NB4 (cell line): ENCODE measurements at places on chromosomes 1 and 21.

DNA sequence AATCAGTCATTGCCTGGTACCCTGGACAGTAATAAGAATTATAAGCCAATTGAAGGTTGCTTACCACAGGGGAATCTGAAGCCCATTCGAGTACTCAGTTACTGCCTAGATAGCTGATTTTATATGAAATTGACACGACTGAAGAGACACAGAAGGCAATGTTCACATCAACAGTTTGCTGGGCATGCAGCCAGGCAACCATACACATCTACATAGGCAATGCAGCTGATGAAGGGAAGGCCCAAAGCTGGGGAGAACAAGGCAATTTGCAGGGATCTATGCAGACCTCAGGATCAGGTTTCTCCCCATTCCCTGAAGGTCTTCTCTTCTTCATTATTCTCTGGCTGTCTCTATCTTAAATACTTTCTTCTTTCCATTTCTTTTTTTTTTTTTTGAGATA lies 448.7 kb downstream of the PTBP2 start:
- DNase-seq, result no peak

- no peak for DNase-seq
Observed at GRCh38 chr1:96581772-96582171, 139.8 kb upstream of the PTBP2 start.

DNA sequence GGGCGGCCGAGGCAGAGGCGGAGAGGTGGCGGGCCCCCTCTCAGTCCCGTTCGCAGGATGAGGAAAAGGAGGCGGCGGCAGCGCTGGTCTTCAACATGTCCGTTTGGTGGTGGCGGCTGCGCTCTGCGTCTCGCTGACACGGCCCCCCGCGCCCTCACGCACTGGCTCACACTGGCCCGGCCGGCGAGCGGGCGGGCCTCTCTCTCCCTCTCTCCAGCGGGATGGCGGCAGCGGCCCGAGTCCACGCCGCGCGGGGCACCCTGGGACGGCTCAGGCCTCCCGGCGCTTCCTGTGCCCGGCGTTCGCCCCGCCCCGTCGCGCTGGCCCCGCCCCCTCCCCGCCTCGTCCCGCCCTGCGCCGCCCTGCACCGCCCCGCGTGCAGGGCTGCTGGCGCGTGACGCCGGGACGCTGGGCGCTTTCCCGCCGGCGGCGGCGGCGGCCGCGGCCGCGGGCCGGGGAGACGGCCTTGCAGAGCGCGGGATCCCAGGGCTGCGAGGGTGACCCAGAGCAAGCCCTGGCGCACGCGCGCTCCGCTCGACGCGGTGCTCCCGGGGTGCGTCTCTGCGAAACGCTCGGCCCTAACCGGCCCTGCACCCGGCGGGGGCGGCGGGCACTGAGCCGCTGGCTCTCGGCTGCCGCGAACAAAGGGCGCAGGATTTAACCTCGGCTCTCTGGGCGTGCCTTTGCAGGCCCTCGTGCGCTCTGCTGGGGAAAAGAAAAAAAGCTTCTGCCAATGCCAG lies at the start of gene SCAF4:
TSS of gene SCAF4 (minus strand) at position 262 of the 740 bp plus-strand sequence. CDS start 426 bp downstream, outside the sequence.
- peak; percentile 92 for DNase-seq

GRCh38 chr1:213976665-213977485 lies 10.9 kb upstream of the PROX1 start:
- DNase-seq, result no peak

GRCh38 chr1:40985875-40986274 lies 6.4 kb downstream of the CTPS1 start:
- no peak for DNase-seq

DNA sequence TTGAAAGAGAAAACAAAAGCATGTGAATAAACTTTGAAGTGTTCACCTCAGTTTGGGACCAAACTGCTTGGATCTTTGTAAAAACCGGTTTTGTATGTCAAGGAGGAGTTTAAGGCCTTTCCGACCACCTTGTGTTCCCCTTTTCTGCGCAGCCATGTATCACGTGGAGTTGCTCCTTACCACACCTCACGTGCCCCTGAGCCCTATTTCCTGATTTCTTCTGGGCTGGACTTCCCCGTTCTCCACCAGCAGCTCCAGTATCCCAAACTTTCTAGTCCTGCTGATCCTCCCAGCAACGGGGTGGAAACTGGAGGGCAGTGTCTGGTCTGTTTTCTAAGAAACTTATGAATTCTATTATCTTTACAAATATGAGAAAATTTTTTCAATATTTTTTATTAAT lies 1.6 kb upstream of the SH3D21 start:
- no peak for DNase-seq

DNA sequence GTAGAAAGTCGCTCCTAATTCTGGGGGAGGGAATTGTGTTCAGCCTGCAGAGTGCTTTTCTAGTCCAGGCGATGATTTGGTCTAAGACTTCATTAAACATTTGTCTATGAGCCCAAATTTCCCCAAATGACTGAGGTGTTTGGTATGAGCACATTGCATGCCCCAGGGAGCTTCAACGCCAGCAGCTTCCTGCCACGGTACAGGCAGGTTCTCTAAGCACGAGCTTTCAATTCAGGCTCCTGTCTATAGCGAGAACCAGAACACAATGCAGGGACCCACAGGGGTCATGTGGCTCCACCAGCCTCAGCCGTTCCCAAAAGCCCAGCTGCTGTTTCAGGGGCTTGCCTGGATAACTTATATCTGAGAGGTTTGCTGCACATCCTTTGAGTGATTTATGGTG lies 34.1 kb upstream of the H6PD start:
- DNase-seq, result no peak

GRCh38 chr1:198942466-198942865 lies 303.6 kb downstream of the PTPRC start:
- DNase-seq, result no peak

- DNase-seq, result no peak
Observed at GRCh38 chr1:46723901-46724300, 5.0 kb upstream of the EFCAB14 start.

DNA sequence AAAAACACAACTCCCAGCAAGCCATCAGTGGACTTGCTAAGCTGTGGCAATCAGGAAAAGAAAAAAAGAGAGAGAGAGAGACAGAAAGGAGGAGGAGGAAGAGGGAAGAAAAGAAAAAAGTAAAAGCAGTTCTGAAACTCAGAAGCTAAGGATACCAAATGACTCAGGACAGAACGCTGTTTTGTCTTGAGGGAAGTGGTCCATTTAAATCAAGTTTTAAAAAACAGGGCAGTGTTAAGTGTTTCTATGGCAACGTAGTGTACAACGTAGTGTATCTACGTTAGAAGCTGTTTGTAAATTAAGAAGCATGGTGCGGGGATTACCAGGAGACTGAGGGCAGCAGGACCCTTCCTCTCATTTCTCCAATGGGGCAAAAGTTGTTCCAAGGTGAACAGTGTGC lies 5.8 kb downstream of the ADORA3 start:
- DNase-seq, result no peak

- DNase-seq, result no peak
Observed at GRCh38 chr1:24393892-24394291, 19.7 kb downstream of the STPG1 start.

- DNase-seq, result no peak
Observed at GRCh38 chr1:191984856-191985255, 173.4 kb upstream of the RGS18 start.

GRCh38 chr1:156417401-156418020 lies 48.5 kb downstream of the RHBG start:
- no peak for DNase-seq

DNA sequence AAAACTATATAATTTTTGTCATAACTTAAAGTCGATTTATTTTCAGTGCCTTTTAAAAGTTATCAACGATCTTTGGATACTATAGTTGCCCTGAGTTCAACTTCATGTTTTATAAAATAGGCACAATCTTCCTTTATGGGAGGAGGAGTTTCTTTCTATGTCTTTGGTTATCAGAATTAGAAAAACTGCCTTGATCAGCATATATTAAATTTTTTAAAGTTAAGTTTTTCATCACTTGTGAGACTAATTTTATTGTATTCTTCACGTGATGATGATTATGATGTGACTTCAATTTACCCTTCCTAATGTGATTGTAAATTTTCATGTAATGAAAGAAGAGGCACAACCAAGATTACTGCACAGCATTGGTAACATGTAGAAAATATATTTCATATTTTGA lies 58.2 kb upstream of the TMPRSS15 start:
- DNase-seq, result no peak

GRCh38 chr1:201673093-201673492 lies 134.2 kb downstream of the NAV1 start:
- DNase-seq, result no peak

DNA sequence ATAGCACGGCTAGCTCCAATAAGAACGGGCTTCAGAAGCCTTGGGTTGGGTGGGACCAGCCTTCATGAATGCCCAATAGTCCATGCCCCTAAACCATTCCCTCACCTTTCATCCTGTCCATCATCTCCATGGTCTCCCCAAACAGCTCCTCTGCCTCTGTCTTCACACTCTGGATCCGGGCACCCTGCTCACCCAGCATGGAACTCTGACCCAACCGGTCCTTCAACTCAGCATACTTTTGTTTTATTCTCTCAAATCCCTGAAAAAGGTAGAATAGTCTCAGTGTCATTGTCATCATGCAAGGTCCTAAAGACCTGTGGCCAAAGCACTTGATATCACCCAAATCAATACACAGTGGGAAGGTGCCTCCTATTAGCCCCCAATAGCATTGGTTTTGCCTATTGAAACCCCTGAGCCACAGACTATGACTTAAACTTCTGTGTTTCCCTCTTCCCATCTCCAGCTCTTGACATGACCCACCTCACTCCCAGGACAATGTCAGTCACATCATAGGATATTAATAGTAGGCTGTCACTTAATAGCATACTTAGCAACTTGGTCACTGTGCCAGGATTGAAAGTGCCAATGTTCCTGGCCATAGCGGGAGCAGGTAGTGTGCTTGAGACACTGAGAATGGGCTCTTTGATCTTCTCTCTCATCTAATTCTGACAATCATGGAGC lies 33.0 kb downstream of the CAMK1G start:
- no peak for DNase-seq

DNA sequence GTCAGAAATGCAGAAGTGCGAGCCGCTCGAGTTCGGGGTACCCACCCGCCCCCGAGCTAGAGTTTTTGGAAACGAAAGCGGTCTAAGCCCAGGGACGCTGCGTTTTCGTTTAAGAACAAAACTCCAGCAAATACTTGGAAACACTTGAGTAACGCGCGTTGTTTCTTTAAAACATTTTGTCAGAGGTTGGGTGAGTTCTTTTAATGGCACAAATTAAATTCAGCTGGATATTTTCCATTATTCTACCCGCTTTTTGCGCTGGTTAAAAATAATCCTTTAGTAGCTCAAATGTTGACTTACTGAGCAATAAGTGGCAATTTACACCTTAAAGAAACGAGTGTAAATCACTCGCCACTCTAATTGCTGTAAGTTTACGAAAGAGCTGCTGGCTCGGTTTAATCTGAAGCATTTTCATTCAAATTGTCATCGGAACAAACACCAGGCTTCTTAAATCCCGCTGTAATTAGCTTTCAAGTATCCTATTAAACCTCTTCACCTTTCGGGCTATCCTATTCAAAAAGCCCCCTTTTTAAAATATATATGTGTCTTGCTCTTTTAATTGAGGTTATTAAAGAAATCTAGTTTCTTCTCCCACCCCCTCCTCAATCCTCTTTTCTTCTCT lies 1.5 kb downstream of the LHX8 start:
- DNase-seq, result no peak

GRCh38 chr1:28235755-28236655 lies at the start of gene ATP5IF1:
TSS of gene ATP5IF1 (plus strand) at chr1:28236124. CDS start at chr1:28236184, 60 bp downstream.
- DNase-seq, result peak; percentile 98

- no peak for DNase-seq
Observed at GRCh38 chr1:57017200-57017599, 51.4 kb upstream of the C8B start.

GRCh38 chr1:47679826-47680225 lies 242.0 kb downstream of the FOXD2 start:
- DNase-seq, result no peak

GRCh38 chr1:1671365-1672119 lies 12.7 kb upstream of the CDK11B start:
- no peak for DNase-seq

GRCh38 chr1:58089898-58090534 lies 456.5 kb downstream of the OMA1 start:
- DNase-seq, result no peak

DNA sequence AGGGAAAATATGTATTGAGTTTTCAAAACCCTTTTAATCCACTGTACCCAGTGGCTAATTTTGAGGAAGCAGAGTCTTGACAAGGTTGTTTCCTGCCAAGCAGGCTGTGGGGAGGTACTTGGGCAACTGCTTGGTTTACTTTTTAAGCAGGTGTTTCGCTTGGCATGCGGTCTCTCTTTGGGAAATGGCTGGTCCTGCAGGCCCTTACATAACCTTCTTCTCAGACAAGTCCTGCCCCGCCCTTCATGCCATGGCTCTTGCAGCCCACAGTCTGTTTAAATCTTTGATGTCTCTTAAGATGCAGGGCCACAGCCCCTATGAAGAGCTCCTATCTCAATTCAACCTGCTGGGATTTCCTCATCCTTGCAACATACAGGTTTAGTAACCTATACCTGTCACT lies 36.0 kb upstream of the ABCD3 start:
- peak; percentile 7 for DNase-seq

DNA sequence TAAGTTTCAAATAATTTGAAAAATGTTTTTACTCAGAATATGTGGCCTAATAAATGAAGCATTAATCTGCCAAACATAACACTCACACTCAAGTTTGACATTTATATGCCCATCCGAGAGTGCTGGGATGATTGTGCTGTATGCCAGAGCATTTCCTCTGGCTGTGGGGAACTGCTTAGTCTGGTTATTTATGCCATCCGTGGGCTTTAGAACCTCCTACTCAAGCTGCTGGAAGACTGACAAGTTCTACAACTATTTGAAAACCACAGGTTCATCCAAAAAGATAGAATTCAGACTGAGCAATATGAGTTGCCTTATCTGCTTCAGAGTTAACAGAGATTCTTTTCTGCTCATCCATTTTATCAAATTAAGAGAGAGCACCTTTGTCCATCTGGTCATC lies 25.9 kb downstream of the PCNX2 start:
- no peak for DNase-seq

DNA sequence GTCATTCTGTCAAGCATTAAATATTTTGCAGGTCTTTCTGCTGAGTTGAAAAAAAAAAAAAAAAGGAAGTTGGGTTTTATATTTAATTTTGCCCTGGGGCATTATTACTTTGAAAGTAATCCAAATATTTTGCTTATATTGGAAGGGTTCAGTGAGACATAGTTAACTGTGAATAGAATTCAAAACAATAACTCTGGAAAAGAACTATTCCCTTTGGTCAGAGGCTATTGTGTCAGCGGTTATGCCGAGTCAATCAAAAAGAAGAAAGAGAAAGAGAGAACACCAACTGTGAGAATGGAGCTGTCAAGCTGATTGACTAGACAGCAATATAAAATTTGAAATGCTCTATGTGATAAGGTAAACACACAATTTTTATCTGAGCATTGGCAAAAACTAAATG lies 761.7 kb downstream of the ADGRL2 start:
- no peak for DNase-seq

GRCh38 chr21:36854391-36854790 lies 112.1 kb downstream of the HLCS start:
- DNase-seq, result peak; percentile 70
